ENCODE measurements at places on chromosomes 12 and 14. TPM values are rescaled to one million over a fixed set of nuclear protein-coding genes. Genes with fewer than 3 reads are reported as not detected.
A peak's percentile ranks its signal among the peaks of the same experiment; 100 is the strongest.

The KANSL2 gene
- polyA plus RNA-seq: 50.1 TPM

The KRT80 gene
- polyA plus RNA-seq: 0.69 TPM

The ARG2 gene
- polyA plus RNA-seq: 3.9 TPM

The FCF1 gene
- 73.1 TPM for polyA plus RNA-seq

- no peak for DNase-seq
Observed at GRCh38 chr12:62915204-62915529, 19.8 kb downstream of the PPM1H start.

- no peak for DNase-seq
Observed at GRCh38 chr12:76144245-76144549, 59.7 kb upstream of the NAP1L1 start.

- DNase-seq: no peak
Observed at GRCh38 chr12:47852096-47852571, 32.4 kb upstream of the HDAC7 start.

DNA sequence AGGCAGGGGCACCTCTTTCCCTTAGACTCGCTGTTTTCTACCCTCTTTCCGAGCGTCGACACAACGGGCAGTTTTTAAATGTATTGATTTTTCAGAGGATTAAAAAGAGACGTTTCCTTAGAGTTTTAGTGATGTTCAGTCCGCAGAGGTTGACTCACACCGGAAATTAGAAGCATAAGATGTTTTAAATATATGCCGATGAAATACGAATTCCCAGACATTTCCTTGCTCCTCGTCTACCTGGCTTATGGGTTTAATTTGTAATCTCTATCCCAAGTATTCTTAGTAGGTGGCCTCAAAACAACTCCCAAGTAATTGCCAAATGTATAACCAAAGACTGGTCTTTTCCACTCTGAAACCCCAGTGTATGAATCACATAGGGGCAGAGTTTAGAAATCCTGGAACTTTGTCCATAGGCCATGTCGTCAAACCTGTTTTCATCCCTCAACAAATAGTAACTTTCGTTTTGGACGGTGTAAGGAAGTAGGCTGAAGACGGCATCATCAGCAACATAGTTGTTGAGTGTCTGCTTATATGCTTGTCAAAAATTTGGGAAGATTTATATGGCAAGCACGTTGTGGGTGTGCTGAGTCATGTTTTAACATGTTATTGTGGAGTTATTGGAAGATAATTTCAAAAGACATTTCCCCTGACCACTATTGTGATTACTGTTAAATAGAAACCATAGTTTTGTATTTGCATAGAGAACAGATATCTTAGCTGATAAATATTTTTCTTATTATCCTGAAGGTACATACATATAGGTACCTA, 824 bp downstream of the TBK1 start:
- no peak for DNase-seq

DNA sequence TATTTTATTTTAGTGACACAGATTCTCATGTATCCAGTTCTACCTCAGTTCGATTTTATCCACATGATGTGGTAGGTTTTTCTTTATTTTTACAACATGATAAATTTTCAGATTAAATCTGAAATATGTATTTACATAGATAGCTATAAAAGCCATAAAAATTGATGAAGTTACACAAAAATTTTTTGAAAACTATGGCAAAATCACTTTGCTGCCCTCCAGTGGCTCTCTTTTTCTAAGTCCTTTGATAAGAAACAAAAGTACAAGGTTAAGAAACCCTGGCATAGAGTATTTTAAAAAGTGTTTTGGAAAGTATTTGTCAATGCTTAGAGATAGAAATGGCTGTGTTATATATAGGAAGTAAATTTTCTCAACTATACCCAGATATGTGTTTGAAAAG, 104.2 kb downstream of the PCNX1 start:
- no peak for DNase-seq

DNA sequence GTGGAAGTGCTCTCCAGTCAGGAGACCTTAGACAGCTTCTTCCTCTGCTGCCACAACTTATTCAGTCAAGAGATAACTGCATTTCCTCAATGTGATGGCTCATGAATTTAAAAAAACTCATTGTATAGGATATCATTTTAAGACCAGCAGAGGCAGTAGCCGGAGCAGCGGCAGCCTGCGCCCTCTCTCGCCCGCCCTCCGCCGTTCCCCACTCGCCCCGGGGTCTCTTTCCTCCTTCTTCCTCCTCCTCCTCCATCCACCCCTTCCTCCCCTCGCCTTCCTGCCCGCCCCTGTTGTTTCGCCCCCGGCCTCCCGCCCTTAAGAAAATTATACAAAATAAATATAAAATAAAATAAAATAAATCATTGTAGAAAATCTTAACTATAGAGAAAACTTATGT, 687.6 kb downstream of the FLRT2 start:
- no peak for DNase-seq

DNA sequence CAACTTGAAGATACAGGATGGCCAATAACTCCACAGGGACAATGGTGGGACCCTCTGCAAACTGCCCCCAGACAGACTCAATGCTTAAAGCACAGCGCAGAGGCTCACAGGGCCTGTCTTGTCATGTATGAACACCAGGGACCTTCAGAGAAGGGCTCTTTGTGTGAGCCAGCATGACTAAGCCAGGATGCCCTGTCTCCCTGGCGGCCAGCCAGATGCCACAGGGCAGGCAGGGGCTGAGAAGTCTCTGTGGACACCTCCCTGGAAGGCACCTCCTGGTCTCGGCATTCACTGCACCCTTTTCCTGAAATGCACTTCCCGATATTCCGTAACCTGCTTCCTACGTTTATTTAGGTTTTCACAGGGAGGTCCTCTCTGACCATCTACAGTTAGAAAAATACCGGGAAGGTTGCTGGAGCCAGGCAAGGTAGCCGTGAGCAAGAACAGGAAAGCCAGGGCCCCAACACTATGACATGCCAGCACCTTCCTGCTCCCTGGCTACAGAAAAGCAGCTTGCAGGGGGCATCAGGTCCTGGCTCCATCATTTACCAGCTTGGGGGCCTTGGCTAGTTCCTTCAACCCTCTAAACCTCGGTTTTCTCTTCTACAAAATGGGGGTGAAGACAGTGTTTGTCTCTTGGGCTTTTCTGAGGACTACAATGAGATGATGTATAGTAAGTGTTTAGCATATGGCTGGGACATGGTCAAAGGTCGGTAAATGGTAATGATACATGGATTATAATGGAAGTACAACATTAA, 65.0 kb downstream of the PITPNM2 start:
- DNase-seq: peak; percentile 53

- DNase-seq: peak; percentile 67
Observed at GRCh38 chr14:61280526-61281185, 482 bp downstream of the TMEM30B start.

DNA sequence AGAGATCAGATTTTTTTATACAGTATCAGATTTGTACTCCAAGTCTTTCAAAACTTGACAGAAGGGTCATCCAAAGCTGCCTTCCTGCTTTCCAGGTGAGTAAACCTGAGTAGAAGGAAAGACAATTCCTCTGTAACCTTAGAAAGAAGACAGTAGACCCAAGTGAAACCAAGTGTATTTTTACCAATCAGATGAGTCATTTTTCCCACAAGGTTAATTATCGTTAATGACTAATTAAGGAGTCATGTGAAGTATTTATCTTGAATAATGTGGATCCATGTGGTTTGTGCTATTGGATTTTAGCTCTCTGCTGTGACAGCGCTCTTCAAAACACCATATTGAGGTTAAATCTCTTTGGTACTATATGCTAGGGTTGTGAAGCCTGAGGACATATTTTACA, 74.0 kb upstream of the PELI2 start:
- no peak for DNase-seq

DNA sequence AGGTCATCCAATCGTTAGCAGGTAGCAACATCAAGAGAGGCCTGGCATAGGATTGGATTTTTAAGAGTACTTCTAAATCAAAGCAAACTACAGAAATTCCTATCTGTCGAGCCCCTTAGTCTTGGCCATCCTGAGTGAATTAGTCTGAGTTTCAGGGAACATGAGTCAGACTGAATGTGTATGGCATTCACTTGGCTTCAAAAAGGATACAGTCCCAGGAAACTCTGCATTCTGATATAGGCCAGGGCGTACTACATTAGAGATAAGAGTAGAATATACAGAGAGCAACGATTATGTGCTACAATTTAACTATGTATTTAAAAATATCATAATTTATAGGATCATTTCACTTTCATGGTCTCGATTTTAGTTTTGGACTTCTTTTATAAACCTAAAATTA, 242.2 kb downstream of the SOX5 start:
- no peak for DNase-seq

DNA sequence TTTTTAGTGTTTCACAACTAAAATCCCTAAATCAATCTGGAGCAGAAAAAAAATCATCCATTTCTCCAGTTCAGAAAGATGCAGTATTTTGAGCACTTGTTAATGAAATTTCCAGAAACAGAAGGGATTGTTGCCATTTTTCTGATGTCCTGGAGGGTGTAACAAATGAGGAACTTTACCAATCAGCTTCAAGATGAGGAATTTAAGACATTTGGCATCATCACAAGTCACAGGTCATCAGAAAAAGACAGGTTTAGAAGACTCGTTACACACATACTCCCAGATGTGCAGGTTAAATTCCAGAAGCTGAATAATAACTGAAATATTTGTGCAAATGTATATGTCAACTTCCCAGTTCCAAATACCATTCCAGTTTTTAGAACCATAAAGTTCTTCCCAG, 482 bp upstream of the PSMC1 start:
- DNase-seq: no peak

GRCh38 chr12:104687823-104688573, 231.2 kb downstream of the CHST11 start:
- DNase-seq: no peak

GRCh38 chr14:59629444-59630287, 53.1 kb upstream of the CCDC175 start:
- DNase-seq: no peak

GRCh38 chr12:46164186-46164761, 104.6 kb downstream of the SLC38A1 start:
- no peak for DNase-seq

DNA sequence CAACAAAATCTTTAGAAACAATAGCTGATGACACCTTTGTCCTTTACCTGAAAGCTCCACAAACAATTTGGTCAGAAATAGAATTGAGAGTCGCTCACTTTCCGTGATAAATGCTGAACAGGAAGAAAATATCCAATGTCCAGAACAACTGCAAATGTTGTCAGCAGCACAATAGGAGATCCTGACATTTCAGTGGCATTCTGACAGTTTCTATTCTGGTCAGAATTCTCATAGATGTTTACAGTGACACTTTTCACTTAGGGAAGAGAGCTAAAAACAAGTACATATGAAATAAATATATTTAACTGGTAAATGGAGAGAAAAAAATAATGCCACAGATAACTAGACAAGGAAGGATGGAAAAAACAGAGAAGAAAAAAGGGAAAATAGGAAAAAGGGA, 39.1 kb downstream of the MAGOHB start:
- DNase-seq: no peak

DNA sequence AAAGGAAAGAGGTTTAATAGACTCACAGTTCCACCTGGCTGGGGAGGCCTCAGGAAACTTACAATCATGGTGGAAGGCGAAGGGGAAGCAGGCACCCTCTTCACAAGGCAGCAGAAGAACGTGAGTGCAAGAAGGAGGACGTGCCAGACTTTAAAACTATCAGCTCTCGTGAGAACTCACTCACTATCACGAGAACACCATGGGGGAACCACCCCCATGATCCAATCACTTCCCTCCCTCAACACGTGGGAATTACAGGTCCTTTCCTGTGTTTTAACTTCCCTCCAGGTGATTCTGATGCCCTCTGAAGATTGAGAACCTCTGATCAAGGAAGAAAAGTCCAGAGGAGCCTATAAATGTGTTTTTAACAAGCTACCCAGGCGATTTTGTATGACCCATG, 358.7 kb downstream of the MED13L start:
- DNase-seq: no peak

- peak; percentile 39 for DNase-seq
Observed at GRCh38 chr12:89756585-89757398, 48.2 kb upstream of the ATP2B1 start.

GRCh38 chr12:45546545-45546944, 183.0 kb upstream of the ARID2 start:
- DNase-seq: no peak

Data from left lung (tissue), 14 donors.